Heart right ventricle (tissue), 16 donors: ENCODE measurements at places on chromosomes 5 and 9. TPM values are rescaled to one million over a fixed set of nuclear protein-coding genes. Genes with fewer than 3 reads are reported as not detected.
A peak's percentile ranks its signal among the peaks of the same experiment; 100 is the strongest.

DNA sequence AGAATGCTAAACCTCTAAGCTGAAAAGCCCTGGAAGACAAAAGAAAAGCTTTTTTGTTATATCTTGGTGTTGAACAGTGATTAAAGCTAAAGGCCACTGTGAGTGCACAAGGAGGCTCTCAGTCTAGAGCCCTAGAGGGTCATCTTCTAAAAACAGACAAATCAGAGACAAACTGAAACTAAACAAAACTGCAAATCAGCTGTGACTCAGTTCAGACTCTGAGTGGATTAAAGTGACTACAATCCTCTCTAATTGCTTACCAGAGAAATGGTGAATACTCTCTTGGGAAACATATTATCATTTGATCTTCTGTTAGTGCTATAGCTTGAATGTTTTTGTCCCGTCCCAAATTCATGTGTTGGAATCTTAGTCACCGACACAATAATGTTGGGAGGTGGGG is 491.9 kb downstream of the CDH18 start:
- H3K36me3 ChIP-seq, result no peaks in the 10 kb centered on the region
- H3K4me3 ChIP-seq, result no peak overlapping the region
- H3K4me1 ChIP-seq, result no peaks in the 10 kb centered on the region

DNA sequence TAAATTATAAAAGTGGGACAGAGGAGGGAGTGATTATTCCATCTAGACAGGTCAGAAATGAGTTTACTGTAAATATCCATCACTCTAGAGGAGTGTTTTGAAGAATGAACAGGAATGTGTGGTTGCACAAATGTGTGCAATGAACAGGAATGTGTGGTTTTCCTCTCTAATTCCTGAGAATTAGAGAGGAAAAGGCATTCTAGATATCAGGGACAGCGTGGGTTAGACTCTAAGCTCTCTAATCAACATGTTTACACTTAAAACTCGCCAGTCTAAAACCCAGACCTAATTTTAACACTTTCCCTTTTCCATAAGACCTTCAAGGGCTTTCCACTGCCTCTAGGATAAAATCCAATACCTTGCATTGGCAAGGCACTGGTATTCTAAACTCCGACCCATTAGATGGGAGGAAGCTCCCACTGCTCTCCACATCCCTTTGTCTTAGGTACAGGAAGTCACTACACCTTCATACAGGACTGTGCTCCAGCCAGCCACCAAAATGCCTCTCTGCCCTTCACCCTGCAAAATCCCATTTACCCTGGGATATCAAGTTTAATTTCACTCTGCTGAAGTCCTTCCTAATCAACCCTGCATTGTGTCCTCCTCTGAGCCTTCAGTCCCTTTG is 67.9 kb downstream of the NFIB start:
- H3K36me3 ChIP-seq, result no peaks in the 10 kb centered on the region
- peaks cover 78% of the 10 kb centered on the region for H3K4me1 ChIP-seq
- no peaks in the 10 kb centered on the region for H3K27me3 ChIP-seq

- H3K4me3 ChIP-seq, result no peak overlapping the region
- no peak for DNase-seq
- no peaks in the 10 kb centered on the region for H3K27me3 ChIP-seq
- H3K27ac ChIP-seq, result no peak overlapping the region
- no peaks in the 10 kb centered on the region for H3K4me1 ChIP-seq
- peaks cover 55% of the 10 kb centered on the region for H3K36me3 ChIP-seq
Observed at GRCh38 chr9:99134893-99135341, 30.0 kb downstream of the TGFBR1 start.

- H3K4me3 ChIP-seq, result no peak overlapping the region
- H3K27ac ChIP-seq, result no peak overlapping the region
- H3K36me3 ChIP-seq, result no peaks in the 10 kb centered on the region
- H3K4me1 ChIP-seq, result no peaks in the 10 kb centered on the region
- H3K27me3 ChIP-seq, result no peaks in the 10 kb centered on the region
Observed at GRCh38 chr5:85182344-85182743, 797.7 kb upstream of the EDIL3 start.

DNA sequence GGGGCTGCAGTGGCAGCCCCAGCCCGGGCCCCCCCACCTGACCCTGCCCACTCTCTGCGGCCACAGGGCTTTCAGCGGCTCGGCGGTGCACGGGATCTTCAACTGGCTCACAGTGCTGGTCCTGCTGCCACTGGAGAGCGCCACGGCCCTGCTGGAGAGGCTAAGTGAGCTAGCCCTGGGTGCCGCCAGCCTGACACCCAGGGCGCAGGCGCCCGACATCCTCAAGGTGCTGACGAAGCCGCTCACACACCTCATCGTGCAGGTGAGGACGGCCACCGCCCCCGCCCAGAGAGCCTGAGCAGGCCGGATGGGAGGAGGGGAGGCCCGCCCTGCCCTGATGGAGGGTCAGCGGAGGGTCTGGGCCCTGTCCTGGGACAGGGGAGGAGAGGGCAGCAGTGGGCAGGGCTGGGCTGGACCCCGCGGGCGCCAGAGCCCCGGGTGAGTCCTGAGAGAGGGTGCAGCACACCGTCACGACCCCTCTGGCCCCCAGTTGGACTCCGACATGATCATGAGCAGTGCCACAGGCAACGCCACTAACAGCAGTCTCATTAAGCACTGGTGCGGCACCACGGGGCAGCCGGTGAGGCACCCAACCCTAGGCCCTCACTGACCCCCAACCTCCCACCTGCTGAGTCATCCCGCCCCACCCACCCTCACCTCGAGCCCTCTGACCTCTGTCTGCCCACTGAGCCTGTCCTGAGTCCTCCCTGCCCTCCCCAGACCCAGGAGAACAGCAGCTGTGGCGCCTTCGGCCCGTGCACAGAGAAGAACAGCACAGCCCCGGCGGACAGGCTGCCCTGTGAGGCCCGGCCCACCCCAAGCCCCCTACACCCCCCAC is 2.7 kb downstream of the SLC34A3 start:
- no peaks in the 10 kb centered on the region for H3K36me3 ChIP-seq
- H3K27me3 ChIP-seq, result peaks cover 16% of the 10 kb centered on the region
- no peak overlapping the region for H3K27ac ChIP-seq
- peaks cover 18% of the 10 kb centered on the region for H3K4me1 ChIP-seq
- DNase-seq, result no peak

DNA sequence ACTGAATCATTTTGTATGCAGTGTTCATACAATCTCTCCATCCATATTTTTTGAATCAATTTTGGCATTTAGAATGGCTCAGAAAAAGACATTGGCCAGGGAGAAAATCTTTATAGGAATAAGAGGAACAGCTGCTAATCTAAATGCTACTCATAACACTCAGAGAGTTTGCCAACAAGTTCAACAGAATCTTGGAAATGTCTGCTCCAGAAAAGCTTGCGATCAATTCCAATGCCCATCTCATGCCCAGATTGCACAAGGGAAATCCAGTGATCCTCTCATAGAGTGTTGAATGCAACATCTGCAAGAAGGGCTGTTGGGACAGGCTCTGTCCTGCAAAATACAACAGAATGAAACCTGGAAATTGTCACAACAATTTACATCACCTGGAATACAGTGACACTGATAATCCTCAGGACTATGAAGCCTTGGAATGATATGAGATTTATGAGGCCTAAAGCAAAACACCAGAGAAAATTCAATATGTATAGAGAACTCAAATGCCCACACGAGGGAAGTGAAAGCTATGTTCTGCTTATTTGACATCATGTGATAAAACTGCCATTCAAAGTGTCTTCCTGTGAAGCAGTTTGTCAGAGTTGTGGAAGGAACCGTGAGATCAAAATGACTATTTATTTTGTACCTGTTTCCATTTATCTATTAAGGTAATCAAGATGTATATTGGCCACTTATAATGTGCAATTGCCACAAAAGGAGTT is 190.1 kb downstream of the PARP8 start:
- no peaks in the 10 kb centered on the region for H3K36me3 ChIP-seq
- H3K27ac ChIP-seq, result no peak overlapping the region
- H3K4me1 ChIP-seq, result no peaks in the 10 kb centered on the region
- H3K27me3 ChIP-seq, result no peaks in the 10 kb centered on the region
- no peak overlapping the region for H3K4me3 ChIP-seq

DNA sequence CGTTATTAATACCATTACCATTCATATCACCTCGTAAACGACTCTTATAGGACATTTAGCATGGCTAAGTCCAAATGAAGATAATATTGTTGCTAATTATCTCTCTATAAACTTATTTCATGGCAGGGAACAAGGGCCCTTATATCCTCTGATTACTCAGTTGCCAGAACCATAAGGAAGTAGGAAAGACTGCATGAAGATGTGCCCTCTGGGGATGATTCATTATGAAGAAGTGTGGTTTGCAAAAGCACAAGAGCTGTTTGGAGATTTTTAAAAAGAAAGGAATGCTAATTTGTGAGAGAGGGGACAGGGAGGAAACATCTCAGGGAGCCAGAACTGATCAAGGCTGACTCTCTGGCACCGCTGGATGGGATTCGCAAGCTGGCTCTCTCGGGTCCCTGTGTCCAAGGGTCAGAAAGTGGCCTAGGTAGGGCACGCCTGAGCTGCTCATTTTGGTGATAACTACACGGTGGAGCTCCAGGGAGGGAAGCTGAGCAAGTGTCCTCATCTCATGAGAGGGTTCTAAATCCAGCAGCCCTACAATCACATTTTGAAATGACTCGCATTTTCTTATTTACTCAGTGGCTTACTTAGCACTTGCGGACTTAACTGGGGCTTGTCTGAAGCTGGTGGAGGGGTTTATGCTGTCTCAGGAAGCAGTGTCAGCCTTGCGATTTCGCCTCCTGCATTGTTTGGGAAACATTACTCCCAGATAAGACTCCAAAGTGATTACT is 136.8 kb downstream of the C5orf15 start:
- no peaks in the 10 kb centered on the region for H3K4me1 ChIP-seq
- DNase-seq, result no peak
- H3K36me3 ChIP-seq, result no peaks in the 10 kb centered on the region
- H3K27ac ChIP-seq, result no peak overlapping the region

DNA sequence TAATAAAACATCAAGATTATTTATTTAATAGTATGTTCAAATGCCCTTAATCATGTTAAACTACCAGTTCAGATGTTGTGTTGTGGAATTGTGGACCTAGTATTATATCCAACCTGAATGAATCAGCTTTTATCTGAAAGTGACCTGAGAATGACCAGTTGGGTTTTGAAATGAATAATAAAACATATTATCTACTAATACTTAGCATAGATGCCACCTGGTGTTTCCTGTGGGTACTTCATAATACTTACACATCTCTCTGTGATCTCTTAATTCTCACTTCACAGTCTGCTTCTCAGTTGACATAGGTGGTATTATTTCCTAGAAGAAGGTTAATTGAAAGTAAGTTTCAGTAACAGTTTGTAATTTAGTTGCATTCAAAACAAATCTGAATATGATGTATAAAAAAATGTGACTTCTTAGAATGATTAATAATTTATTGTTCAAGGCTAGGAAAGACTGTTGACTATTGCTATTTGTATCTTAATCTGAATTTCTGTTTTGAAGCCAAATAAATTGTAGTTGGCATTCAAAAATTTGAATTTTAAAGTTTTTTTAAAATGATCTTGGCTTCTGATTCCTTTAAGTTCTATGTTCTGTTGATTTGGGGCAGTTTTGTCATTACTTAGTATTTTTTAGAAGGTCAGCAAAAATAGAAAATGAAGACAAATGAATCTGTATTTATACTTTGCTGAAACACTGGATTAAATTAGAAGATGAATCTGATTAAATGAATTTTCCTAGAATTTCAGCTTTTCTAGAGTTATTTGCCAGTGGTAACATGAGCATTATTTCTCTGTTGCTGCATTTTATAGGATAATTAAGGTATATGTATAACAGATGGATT is 48.2 kb downstream of the KIF2A start:
- no peaks in the 10 kb centered on the region for H3K4me1 ChIP-seq
- H3K36me3 ChIP-seq, result peaks cover 88% of the 10 kb centered on the region

DNA sequence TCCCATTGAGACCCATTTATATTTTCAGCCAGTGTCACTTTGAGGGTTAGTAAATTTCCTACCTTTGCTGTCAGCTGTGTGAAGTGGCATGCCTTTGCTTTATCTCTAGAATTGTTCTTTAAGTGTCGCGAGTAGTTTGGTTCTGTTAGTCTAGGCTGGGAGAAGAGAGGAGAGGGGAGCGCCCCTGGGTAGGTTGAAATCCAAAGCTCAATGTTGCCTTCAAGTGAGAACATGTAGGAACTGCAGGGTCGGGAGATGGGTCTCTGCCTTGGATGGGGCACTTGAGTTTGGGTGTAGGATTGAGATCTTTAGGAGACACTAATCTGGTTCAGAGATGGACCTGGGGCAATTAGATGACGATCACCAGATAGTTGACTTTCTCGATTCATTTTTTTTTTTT is 46.3 kb downstream of the STC2 start:
- peaks cover 30% of the 10 kb centered on the region for H3K4me1 ChIP-seq
- H3K36me3 ChIP-seq, result no peaks in the 10 kb centered on the region
- DNase-seq, result peak; percentile 36
- H3K27ac ChIP-seq, result no peak overlapping the region
- peaks cover 27% of the 10 kb centered on the region for H3K27me3 ChIP-seq

- no peaks in the 10 kb centered on the region for H3K27me3 ChIP-seq
- H3K4me1 ChIP-seq, result peaks cover 19% of the 10 kb centered on the region
- DNase-seq, result no peak
- no peak overlapping the region for H3K4me3 ChIP-seq
- no peaks in the 10 kb centered on the region for H3K36me3 ChIP-seq
- H3K27ac ChIP-seq, result no peak overlapping the region
Observed at GRCh38 chr9:87529671-87530070, 32.0 kb downstream of the DAPK1 start.

DNA sequence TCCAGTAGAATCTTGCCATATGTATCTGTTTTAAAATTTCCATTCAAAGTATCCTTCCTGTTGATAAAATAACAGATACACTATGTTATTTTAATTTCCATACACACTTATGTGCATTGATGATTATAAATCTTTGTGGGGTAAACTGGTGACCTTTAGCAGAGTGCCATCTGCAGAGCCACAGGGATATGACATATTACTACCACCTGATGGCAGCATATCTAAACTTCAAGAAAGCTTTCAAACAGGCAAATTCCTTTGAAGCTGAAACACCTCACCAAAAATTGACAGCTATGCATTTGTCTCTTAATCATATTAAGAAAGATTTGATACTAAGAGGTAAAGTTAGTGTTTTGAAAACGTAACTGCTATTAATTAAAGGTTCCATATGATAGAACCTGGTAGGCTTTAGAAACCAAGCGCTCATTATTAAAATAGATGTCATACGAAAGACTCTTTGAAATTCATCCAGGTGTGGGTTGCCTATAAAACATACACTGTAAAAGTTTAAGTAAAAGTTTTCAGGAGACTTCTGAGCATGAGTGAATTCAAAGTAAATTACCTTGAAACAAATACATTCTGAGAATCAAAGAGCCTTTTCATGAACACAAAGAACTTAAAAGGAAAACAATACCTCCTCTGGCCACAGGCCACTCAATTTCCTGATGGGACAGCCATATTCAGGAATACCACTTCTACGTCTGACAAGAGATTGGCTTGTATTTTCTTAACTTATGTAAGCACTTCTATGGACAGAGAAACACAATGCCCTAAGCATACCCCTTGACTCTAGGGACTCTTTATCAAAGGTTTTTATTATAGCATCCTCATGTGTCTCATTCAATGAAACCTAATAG is 93.3 kb downstream of the KIAA0825 start:
- H3K4me1 ChIP-seq, result peaks cover 6% of the 10 kb centered on the region
- H3K27ac ChIP-seq, result no peak overlapping the region
- no peaks in the 10 kb centered on the region for H3K27me3 ChIP-seq
- H3K4me3 ChIP-seq, result no peak overlapping the region

BHMT2 gene
- 7.7 TPM for polyA plus RNA-seq

BAAT gene
- 0.03 TPM for polyA plus RNA-seq

PCDHA9 gene
- polyA plus RNA-seq, result not detected

KCTD16 gene
- polyA plus RNA-seq, result not detected

LRRC26 gene
- polyA plus RNA-seq, result not detected
